Stimulated activated CD8-positive, alpha-beta memory T cell treated with anti-CD3 and anti-CD28 coated beads, Interleukin-4, amount 100 ng/mL, for 1 hour (primary cell): ENCODE measurements at places on chromosomes 3 and 15.

DNA sequence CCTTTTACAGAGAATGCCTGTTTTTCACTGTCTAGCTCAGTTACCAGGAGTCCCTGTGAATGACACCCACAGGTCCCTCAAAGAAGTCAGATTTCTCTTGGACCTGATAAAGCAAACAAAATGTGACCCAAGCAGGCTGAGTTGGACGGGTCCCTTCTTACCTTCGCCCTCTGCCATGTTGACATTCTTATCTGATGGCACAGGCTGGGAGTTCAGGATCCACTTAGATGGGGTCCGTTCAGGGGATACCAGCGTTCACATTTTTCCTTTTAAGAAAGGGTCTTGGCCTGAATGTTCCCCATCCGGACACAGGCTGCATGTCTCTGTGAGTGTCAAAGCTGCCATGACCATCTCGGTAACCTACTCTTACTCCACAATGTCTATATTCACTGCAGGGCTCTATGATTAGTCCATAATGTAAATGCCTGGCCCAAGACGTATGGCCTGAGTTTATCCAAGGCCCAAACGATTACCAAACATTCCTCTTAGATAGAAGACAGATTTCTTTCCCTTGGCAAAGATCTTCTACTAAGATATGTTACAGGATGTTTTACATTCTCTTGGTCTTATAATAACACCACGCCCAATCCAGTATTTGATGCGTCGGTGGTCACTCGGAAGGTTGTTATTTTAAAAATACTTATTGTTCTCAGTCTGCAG, 179.1 kb downstream of the THSD4 start:
- DNase-seq, result no peak

- no peak for DNase-seq
Measured at GRCh38 chr3:161576714-161577510, 80.3 kb downstream of the OTOL1 start.

DNA sequence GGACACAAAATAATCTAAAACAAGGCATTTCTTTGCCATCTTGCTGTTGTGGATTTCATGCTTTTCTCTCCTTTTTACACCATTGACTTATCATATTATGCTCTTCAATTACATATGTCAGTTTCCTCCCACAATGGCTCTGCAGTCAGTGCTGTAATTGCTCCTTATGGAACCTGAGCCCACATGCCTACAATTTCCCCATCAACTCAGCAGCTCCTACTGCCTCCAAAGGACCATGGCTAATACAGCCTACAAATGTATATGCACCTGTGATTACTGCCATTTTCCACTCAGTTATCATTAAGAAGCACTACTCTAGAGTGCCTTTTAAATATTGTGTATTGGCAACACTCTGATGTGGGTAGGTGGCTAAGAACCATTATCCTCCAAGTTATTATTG, 30.8 kb downstream of the RTP4 start:
- no peak for DNase-seq

DNA sequence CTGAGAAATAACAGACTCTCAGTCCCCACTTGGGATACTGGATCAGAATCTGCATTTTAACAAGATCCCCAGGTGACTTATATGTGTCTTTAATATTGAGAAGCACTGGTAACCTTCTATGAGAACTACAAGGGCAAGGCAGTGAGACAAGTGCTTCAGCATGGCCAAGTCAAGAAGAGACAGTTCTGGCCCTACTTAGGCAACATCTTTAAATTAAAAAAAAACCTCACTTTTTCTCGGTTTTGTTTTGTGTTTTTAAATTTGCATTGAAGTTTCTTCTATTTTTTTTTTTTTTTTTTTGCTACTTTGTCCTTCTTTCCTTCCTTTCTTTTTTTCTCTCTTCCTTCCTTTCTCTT, 42.5 kb upstream of the SPTSSB start:
- no peak for DNase-seq

DNA sequence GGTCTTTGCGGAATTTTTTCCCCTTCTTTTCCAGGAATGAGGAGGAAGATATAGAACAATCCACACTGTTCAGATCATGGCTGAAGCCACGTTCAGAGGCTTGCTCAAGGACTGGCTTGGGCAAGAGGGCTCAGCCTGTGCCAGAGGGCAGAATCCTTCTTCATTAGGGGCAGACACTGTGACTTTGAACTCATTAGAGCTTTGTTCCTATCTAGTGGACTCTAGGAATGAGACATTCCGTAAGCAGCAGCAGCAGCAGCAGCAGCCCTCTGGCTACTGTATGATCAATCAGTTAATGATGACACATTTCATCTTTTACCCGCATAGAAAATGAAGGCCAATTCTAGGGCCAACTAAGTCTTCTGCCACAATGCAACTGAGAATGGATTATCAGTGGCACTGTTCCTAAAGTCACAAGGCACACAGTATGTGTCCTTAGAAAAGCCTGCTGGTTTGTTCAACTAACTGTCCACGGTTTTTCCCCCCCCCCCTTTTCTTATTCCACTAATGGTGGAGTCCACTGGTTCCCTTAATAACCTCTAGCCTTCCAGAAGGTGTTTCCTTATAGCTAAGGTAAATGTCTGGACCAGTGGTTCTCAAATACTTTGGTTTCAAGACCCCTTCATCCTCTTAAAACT, 1.7 kb upstream of the RAB8B start:
- no peak for DNase-seq

GRCh38 chr3:47042231-47042791, 62.8 kb downstream of the NBEAL2 start:
- no peak for DNase-seq

DNA sequence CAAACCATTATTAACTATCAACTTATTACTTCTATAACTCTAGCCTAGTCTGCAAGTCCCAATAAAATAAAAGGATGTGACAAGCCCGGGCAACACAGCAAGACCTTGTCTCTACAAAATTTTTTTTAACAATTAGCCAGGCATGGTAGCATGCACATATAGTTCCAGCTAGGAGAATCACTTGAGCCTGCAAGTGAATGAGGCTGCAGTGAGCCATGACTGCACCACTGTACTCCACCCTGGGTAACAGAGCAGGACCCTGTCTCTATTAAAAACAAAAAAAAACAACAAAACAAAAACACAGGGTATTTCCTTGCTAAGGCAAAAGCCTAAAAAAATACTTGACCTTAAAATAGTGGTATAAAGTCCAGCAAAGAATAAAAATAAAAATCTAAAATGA, 31.4 kb downstream of the ANKRD28 start:
- no peak for DNase-seq

- no peak for DNase-seq
Measured at GRCh38 chr3:149554826-149555225, 80.3 kb downstream of the TM4SF4 start.

DNA sequence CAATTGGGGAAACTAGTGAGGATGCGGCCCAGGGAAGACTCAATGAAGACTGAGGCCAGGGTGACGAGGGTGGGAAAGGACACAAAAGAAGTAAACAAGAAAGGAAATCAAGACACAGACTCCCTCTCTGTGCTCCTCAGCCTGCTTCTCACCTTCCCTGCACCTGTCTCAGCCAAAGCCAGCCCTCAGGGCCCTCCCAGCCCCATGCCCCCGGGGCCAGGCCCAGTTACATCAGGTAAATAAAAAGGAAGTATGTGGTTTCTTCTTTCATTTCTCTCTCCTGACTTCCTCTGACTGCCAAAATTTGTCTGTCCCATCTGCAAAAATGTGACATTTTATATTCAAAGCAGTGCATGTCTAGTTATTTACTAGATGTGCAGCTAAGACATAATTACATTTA, 328.0 kb downstream of the UACA start:
- DNase-seq, result no peak

- DNase-seq, result no peak
Measured at GRCh38 chr15:98530570-98530969, 117.8 kb upstream of the IGF1R start.

DNA sequence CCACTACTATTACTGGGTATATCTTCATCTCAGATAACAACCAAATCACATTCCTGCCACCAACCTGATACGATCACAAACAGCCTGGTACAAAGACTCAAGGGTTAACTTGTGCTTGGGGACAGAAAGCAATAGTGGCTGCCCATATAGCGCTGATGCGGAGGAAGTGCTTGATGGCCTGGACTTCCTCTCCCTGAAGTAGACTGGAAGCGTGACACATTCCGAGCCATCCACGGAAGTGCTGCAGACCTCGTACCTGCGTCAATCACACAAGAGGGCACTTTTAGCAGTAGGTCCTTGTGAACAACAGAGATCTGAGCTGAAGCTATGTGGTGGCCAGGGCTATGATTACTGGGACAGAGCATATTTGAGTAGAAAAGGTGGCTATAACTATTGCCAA, 17.3 kb upstream of the C3orf62 start:
- DNase-seq, result no peak

GRCh38 chr3:32813180-32813579, 4.6 kb upstream of the TRIM71 start:
- DNase-seq, result no peak

GRCh38 chr3:13549623-13550422, 898 bp downstream of the FBLN2 start:
- no peak for DNase-seq

DNA sequence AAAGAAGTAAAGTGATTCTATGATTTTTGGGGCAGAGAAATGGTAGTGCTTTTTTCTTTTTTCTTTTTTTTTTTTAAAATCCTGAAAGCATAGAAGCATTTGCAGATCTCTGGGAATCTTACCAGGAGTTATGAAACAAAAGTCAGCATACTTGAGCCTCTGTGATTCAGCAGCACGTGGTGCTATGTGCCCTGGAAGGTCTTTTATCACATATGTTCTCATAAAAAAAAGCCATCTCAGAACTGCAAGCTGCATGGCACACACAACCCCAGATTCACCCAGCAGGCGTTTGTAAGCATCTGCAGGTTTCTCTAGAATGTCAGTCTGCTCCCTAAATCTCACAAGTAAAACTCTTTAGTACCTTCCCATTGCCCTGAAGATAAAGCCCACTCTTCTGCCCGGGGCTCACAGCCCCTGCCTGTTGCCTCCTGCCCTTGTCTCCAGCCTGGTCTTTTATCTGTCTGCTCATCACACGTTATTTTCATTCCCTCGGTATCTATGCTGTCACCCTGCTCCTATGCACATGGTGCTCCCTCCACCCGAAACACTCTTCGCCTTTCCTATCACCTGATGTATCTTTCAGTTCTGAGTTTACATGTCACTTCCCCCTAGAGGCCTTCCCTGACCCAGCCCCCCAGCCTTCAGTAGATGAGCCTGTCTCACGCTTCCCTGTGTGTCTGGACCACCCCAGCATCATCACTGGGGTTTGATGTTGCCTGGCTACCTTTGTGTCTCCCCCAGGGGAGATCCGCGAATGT, 72.4 kb downstream of the CHDH start:
- DNase-seq, result no peak

GRCh38 chr15:34124651-34125050, 22.8 kb downstream of the PGBD4 start:
- DNase-seq, result no peak

GRCh38 chr15:85580879-85581278, 200.5 kb downstream of the AKAP13 start:
- no peak for DNase-seq

DNA sequence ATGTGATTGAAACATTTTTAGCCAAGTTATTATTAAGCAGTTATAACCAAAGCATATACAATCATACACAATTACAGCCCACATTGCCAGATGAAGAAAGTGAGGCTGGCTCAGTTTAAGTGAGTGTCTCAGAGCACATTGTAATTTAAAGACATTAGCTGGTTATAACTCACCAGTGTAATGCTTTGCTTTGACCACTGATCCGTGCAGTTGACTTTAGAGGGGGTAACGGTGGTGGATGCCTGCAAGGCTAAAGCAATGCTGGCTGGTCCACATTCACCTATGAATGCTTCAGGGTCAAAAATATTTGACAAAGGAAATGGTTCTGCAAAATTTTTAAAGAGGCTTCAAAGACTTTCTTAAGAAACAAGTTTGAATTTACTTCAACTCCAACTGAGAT, 1.2 kb downstream of the C3orf85 start:
- DNase-seq, result no peak

GRCh38 chr3:76039431-76039830, 254.1 kb upstream of the ZNF717 start:
- no peak for DNase-seq

- DNase-seq, result no peak
Measured at GRCh38 chr3:66312039-66312438, 91.2 kb downstream of the SLC25A26 start.

- DNase-seq, result no peak
Measured at GRCh38 chr15:69781411-69782125, 316.1 kb downstream of the TLE3 start.

GRCh38 chr3:46863261-46863782, at the start of gene MYL3:
Gene MYL3, minus strand, starts transcription at chr3:46863444. Its CDS starts 54 bp downstream, at chr3:46863390.
- DNase-seq, result no peak

DNA sequence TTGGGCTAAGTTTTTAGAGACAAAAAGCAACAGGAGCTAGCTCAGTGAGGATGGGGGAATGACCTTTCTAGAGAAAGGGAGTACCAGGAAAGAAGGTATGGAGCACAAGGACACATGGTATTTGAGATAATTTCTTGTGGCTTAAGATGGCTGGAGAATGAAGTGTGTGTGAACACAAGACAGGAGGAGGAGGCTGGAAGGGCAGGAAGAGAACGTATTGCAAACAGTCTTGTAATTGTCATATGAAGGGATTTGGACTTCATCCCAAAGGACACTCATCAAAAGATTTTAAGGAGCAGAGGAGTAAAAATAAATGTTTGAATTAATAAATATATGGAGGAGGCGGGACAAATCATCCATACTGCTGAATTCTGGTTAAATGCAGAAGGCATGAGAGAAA, 268.6 kb upstream of the NR2E3 start:
- no peak for DNase-seq

- DNase-seq, result no peak
Measured at GRCh38 chr3:63872135-63872924, 8.7 kb downstream of the ATXN7 start.

DNA sequence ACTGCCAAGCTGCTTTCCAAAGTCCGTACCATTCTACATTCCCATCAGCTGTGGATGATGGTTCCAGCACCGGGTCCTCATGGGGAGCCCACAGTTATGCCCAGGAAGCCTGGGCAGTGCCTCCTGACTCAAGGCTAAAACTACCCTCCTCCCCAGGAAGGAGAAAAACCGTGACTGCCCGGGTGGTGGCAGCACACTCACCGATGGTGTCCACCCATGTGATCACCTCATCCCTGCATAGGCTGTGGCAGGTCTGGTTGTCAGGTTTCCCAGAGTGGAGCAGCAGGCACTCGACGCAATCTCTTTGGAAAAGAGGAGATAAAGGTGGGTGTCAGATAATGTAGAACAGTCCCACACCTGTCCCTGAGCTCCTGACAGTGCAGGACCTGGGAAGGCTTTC, 38.6 kb downstream of the UMPS start:
- no peak for DNase-seq

DNA sequence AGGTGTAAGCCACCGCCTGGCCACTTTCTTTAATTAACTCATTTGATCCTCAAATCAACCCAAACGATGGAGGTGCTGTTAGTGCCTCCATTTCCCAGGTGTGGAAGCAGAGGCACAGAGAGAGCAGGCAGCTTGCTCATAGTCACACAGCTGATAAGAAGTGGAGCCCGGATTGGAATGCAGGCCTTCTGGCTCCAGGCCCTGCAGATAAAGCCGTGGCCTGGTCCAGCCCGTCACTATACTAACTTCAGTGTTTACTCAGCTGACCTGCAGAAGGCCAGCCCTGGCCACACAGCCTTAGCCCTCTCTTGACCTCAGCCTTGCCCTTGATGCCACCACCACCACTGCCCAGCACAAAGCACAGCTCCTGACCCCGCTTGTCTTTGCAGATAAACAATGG, 116.7 kb downstream of the NUP210 start:
- no peak for DNase-seq
